ENCODE measurements at places on chromosomes 2 and 18.

- no peak for DNase-seq
Measured at GRCh38 chr18:3329872-3330271, 67.9 kb downstream of the MYL12B start.

DNA sequence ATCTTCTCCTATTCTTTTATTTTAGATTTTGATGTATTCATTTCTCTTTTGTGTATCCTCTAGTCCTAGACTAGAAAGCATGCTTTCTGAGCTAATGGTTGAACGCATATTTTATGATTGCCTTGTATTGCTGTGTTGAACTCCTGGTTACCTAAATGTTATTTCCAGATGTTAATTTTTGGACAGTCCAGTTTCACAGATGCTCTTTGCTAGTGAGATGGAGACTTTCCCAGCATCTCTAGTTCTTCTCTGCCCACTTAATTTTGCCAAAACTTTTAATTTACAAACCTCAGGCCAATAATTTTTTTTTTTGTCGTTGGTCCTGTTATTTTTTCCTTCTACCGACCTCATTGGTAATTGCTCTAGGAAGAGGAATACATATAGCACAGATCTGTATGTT lies 153.2 kb downstream of the HAUS1 start:
- no peak for DNase-seq

GRCh38 chr18:74457043-74457724 lies at the start of gene DIPK1C:
TSS of gene DIPK1C (minus strand) at chr18:74457308. CDS start at chr18:74457259, 49 bp downstream.
- no peak for DNase-seq

DNA sequence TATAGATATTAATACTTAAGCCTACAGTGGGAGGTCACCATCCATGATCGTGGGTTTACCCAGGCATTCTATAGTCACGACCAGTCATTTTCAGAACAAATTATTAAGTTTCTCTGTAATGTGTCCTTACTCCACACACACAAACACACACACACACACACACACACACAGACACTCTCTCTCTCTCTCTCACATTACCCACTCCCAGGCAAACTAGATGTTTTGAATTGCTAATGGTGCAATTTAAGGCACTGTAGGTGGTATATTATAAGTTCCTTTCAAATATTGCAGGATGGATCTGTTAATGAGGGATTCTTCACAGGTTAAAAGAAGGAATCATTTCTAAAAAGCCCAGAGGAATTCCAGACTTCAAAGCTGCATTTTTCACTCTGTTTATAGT lies 657.8 kb downstream of the MBD2 start:
- DNase-seq, result no peak

DNA sequence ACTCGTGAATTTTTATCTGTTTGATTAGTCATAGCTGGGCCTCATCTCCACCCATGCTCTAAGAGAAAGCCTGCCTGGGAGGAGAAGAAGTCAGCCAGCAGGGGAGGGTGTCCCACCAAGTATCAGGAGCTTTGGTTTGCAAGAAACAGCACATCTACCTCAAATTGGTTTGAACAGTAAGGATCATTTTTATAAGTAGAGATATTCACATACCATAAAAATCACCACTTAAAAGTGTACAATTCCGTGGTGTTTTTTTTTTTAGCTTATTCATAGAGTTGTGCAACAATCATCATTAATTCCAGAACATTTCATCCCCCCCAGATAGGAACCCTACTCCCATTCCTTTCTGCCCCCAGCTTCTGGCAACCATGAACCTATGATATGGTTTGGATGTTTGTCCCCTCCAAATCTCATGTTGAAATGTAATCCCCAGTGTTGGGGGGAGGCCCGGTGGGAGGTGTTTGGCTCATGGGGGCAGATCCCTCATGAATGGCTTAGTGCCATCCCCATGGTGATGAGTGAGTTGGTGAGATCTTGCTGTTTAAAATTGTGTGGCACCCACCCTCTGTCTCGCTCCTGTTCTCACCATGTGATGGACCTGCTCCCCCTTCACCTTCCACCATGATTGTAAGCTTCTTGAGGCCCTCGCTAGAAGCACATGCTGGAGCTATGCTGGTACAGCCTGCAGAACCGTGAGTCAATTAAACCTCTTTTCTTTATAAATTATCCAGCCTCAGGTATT lies 36.2 kb upstream of the HS6ST1 start:
- DNase-seq, result no peak

All from activated gamma-delta T cell treated with Interleukin-2 at 50 U/mL for 16 hours (primary cell).